ENCODE measurements at places on chromosomes 13 and 19. TPM values are rescaled to one million over a fixed set of nuclear protein-coding genes. Genes with fewer than 3 reads are reported as not detected.

ZNF121 gene
- total RNA-seq, result 66.2 TPM

DNA sequence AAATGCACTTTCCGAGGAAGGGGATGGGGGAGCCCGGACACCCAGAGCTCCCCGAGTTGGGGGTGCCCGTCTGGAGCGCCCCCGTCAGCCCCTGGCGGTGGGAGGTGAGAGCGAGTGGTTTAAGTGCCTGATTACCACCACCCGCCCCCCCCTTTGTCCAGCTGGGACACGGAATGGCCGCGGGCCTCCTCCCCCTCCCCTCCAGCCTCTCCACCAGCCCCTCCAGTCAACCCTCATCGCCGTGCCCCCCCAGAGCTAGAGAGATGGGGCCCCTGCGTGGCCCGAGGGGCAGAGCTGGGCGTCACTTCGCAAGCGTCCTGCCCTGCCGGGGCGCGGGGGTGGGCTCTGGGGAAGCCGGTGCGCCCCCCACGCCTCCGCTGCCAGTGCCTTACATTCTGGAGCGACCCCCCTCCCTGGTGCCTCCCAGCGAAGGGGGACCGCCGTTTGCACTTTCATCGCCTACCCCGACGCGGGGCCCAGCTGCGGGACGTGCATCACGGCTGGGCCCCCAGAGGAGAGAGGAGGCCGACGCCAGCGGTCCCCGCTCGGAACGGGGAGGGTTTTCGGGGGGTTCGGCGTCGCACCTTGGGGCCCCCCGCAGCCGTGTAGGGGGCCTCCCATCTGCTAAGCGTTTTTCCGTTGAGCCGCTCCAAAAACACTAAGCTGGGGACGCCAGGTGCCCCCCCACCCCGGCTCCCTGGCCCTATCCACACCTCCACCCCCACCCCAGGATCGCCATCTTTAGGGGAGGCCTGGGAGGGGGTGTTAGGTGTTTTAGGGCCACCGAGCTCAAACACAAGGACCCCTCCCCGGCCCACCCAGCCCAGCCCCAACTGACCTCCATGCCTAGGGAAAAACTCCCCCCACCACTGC is 16.4 kb downstream of the SMIM24 start:
- H3K4me1 ChIP-seq, result no peaks in the 10 kb centered on the region
- no peak overlapping the region for H3K4me3 ChIP-seq
- no peaks in the 10 kb centered on the region for H3K27me3 ChIP-seq

DNA sequence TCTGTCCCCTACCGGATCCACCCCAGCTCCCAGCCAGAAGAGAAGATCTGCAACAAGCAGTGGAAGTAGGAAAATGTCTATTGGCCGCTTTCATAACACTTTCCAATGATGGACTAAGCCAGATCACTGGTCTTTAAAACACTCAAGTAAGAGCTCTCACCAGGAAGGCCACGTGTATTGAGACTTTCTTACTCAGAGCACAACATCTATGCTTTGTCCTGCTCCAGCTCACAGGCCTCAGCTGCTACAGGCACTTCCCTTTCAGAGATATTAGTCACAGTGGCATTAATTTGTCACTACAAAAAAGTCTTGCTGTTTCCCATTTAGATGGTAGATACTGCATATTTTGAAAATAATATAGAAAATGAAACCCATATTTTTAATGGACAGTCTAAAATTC is 164.2 kb downstream of the ABCC4 start:
- no peaks in the 10 kb centered on the region for H3K4me1 ChIP-seq
- DNase-seq, result no peak
- H3K4me3 ChIP-seq, result no peak overlapping the region
- no peaks in the 10 kb centered on the region for H3K36me3 ChIP-seq
- no peak overlapping the region for H3K27ac ChIP-seq

DNA sequence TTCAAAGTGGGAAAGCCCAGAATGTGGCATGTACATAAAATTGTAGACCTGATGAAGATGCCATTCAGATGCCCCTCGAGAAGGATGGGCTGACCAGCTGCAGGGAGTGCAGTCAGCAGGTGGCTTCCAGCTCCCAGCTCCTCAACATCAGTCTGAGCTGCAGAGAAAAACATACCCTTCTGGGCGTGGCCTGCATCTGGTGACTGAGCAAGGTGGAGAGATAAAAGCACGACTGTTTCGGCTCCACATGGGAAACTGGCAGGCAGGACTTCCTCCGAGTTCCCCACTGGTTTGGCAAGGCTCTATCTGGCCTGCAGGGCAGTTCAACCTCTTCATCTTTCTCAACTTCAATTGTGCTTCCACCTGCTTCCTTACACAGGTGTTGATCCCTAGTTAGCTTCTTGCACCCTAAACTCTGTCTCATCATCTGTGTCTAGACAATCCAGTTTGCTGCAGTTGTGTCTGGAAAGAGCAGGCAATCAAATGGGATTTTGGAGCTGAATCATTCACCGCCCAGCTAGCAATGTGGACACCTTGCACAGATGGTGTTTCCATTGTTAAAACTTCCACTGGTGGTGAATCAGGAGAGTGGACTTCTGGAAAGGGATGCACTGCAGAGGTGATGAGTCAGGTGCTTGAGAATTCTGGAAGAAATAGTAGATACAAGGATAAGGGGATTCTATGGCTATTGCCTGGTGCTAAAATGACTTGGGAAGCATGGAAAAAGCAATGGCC is 56.8 kb downstream of the POLR1D start:
- H3K4me1 ChIP-seq, result no peaks in the 10 kb centered on the region

All from Calu3 (cell line).